GM19239 (cell line): ENCODE measurements at places on chromosomes 7 and 10.

DNA sequence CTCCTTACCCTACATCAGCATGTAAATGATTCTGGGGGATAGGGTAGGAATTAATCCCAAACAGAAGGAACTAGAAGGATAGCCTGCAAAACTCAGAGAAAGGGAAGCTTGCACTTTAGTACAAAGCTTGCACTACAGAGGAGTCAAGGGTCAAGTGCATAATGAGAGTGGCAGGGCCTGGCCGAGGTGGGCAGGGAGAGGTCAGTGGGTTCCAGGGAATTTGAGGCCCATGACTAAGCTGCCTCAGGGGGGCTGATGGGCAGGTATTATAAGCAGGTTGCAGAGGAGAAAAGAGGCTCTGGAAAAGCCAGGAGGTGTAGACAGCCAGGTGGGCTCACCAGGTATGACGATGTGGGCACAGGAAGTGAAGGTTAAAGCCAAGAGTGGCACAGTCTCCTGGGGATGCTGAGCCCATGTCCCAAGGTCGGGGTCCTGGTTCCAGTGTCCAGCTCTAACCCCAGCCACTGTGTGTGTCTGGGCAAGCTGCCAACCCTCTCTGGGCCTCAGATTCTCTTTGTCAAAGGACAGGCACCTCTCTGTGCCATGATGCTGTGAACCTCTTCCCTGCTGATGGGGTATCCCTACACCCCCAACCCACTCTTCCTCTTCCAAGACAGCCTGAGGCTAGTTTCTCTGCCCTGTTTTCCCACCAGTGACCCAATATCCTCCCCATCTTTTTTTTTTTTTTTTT is 32.0 kb upstream of the ELN start:
- DNase-seq: no peak

GRCh38 chr7:27124902-27125689 is 5.5 kb downstream of the HOXA4 start:
- no peak for DNase-seq

DNA sequence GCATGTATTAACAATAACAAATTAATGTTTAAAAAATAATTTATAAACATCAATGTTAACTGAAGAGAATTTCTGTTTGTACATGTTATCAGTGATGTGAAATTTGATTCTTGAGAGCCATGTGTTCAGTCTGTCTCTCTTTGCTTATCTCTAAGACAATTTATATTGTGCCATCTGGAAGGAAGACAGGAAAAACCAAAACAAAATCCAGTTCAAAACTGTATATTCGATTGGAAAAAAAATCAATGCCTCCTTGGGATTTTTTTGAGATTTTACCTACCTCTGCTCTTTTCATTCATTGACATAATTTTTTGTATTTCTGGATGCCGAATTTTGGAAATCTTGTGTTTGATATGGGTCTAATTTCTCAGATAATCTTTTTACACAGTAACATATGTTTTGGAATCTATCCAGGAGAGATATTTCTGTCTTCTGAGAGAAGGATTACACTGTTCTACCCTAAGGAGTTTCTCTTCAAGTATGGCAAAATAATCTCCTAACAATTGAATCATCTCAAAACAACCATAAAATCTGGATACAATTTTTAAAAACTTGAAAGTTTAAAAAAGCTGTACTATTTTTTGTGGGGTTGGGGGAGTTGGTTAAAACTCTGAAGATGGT is 311.9 kb upstream of the GNAI1 start:
- DNase-seq: no peak

GRCh38 chr7:85341121-85341520 is 154.3 kb upstream of the SEMA3D start:
- DNase-seq: no peak

DNA sequence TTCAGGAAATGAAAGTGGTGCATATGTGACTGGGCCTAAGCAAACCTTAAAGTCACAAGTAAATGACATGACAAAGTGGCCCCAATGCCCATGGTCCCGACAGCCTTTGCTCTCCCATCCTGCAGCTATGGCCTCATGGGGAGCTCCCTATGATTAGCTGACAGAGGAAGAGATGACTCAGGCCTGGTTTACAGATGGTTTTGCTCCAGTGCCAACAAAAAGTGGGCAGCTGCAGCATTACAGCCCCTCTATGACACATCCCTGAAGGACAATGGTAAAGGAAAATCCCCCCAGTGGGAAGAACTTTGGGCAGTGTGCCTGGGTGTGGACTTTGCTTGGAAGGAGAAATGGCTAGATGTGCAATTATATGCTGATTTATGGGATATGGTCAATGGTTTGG is 105.1 kb upstream of the ADCY1 start:
- no peak for DNase-seq
